HCT116 (cell line): ENCODE measurements at places on chromosomes 7 and 10.

GRCh38 chr7:123633553-123633952 is 22.1 kb upstream of the LMOD2 start:
- DNase-seq: no peak

DNA sequence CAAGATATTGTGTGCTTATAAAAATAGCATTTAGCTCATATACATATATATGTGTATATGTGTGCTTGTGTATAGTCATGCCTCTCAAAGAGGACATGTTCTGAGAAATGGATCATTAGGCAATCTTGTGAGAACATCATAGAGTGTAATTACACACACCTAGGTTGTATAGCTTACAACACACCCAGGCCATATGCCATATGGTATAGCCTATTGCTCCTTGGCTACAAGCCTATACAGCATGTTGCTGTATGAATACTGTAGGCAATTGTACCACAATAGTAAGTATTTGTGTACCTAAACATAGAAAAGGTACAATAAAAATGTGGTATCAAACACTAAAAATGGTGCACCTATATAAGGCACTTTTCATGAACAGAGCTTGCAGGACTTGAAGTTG is 1510.5 kb upstream of the LRRTM3 start:
- no peak for DNase-seq

- no peak for DNase-seq
Observed at GRCh38 chr10:116756277-116756676, 13.9 kb upstream of the HSPA12A start.

- peak; percentile 56 for DNase-seq
Observed at GRCh38 chr10:69869291-69869961, 67.7 kb downstream of the COL13A1 start.

DNA sequence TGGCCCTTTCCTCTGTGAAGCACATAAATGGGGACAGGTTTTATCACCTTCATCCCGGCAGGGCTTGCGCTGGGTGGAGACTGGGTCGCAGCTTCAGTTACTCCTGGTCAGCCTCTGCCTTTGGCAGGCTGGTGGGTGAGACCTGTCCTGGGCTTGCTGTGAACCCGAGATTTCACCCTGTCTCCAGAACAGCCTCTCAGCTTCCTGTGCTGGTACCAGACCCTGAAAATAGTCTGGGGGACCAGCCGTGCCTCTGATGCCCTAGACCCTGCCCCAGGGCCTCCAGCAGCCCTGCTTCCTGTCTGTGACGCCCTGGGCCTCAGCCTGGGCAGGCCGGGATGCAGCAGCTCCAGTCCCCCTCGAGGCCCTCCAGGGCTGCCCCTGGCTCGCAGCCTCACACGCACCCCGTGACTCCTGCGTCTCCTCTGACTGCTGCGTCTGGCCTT is 13.2 kb upstream of the PWWP2B start:
- DNase-seq: no peak

GRCh38 chr10:27620430-27621397 is 116.6 kb downstream of the RAB18 start:
- DNase-seq: no peak

- no peak for DNase-seq
Observed at GRCh38 chr10:86372784-86373239, 6.2 kb upstream of the GRID1 start.

DNA sequence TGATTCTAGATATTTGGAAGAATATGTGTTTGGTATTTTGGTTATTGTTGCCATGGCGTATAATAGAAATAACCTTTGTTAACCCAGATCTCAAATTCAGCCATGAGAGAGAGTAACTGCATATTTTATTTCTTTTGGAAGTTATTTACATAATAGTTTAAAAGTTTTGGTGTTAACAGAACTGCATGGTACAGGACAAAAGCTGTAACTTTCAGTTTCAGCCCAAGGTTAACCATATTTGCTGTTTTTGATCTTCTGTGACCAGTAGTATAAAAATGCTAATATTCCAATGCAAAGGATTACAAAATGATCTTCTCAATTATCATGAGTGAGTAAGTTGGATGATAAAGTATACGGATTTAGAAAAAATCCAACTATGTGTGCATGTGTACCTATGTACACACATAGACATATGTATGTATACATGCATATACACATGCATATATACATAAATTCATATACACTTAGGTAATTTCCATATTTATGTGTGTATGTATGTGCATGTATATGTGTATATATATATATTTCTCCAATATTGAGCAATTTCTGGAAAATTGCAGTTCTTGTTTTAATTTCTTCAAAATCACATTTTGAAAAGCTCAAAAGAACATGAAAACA is 38.0 kb upstream of the PIP4K2A start:
- DNase-seq: no peak

GRCh38 chr10:82150123-82150900 is 275.3 kb downstream of the NRG3 start:
- DNase-seq: no peak
